ENCODE measurements at places on chromosomes 13 and 19.

DNA sequence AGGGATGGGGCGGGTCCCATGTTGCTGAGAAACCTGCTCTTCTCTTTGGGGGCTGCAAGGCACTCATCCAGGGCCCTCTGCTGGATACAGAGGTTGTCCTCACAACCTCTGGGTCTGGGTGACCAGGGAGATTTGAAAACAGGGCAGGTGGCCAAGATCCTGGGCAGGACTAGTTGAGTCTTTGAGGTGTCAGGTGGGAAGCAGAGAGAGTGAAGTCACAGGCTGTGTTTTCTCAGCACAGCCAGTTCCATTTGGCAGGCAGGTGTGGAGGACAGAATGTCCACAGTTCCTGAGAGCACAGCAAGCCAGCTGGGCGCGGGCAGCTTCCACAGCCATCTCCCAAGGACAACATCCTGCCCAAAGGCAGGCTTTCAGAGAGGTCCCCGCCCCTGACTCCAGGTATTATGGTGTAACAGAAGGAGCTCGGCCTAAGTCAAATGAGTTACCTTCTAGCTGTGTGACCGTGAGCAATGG is 118.8 kb downstream of the NUFIP1 start:
- no peak for DNase-seq

- no peak for DNase-seq
Measured at GRCh38 chr19:57338877-57339276, 12.2 kb upstream of the ZNF304 start.

GRCh38 chr13:77725071-77725470 is 27.6 kb downstream of the SLAIN1 start:
- DNase-seq, result no peak

DNA sequence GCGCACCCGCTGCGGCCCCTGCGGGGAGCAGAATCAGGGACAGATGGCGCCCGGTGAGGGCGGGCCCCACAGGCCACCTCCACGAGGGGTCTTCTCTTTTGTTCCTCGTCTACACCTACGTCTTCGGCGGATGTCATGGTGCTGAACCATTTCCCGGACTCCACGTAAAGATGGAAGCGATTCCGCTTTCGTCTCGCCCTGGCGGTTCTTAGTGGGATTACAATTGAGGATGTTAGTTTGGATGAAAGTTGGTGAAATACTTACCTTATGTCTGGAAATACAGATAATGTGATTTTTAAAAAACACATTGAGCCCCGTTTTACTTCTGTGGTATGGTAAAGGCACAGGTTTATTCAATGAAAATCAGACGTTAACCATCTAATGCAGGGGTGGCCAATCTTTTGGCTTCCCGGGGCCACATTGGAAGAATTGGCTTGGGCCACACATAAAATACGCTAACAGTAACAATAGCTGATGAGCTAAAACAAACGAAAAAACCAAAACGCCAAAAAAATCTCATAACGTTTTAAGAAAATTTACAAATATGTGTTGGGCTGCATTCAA is 1.4 kb upstream of the ZMYM5 start:
- DNase-seq, result no peak

DNA sequence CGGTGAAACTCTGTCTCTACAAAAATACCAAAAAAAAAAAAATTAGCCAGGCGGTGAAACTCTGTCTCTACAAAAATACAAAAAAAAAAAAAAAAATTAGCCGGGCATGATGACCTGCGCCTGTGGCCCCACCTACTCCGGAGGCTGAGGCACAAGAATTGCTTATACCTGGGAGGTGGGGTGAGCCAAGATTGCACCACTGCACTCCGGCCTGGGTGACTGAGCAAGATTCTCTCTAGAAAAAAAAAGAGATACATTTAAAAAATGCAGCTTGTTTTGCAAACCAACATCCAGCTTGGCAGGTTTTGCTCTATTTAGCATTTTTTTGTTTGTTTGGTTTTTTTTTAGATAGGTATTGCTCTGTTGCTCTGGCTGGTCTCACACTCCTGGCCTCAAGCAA is 6.7 kb upstream of the PGPEP1 start:
- DNase-seq, result no peak

GRCh38 chr13:96958286-96958891 is 35.9 kb downstream of the OXGR1 start:
- DNase-seq, result no peak

DNA sequence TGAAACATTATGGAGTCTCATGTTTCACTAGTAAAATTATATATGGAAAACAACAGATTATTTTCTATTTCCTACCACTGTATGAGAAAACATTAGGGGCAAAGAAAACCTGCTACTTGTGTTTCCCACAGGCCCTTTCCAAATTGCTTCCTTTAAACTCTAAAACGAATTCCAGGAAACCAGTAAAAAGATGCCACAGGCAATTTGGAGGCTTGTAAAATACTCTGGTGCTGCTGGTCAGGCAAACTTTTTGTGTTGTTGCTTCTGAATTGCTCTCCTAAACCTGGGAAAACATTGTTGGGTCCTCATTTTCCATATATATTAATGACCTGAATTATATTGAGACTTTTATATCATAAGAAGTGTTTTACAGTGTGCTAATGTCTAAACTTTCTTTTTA is 141.5 kb downstream of the TDRD3 start:
- no peak for DNase-seq

DNA sequence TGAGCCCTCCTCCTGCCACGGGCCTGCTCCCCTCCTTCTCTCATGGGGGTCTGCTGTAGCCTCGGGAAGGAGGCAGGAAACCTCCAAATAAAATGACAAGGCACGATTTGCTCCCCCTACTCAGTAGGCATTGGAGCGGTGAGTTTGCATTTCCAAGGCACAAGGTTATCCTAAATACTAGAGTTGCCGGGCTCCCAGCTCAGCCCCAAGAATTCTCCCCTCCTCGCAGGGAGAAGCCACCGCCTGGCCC is 1.5 kb downstream of the CEBPA start:
- DNase-seq, result no peak

DNA sequence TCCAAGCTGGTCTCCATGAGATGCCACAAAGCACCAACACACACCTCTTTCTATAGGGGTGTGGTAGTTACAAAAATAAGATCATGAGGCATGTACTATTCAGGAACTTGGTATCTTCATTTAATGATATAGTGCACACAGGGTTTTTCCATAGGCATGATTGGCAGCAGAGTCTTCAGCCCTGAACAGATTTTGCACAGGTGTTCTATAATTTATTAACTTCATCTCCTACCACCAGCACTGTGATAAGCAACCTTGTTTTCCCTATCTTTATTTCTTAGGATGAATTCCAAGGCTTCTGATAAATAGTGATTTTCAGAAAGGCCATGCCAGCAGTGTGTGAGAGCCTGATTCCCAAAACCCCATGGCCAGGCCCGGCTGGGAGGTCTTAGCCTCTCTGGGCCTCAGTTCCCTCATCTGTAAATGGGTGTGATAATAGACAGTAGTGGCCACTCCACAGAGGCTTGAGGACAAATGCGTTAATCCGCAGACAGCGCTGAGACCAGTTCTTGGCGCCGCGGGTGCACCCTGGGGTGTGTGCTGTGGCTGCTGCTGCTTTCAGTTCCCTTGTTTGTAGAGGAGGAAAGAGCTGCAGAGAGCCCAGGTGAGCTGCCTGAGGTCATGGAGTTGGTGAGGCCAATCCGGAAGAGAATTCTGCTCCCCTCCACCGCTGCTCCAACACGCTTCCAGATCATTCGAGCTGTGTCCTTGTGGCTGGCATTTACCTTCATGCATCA is 33.1 kb downstream of the DHRS12 start:
- DNase-seq, result no peak

GRCh38 chr19:1278713-1279660 is 3.7 kb downstream of the FAM174C start:
- no peak for DNase-seq

- DNase-seq, result no peak
Measured at GRCh38 chr19:41769608-41770007, 14.3 kb downstream of the CEACAM6 start.

All from activated T-cell treated with anti-CD3 and anti-CD28 coated beads, Interleukin-2, amount 50 U/mL, for 1 hour (primary cell).